Stromal cell of bone marrow (primary cell): ENCODE measurements at places on chromosomes 11 and 22.

- no peak for DNase-seq
Measured at GRCh38 chr11:37230865-37231264, 632.8 kb upstream of the RAG2 start.

DNA sequence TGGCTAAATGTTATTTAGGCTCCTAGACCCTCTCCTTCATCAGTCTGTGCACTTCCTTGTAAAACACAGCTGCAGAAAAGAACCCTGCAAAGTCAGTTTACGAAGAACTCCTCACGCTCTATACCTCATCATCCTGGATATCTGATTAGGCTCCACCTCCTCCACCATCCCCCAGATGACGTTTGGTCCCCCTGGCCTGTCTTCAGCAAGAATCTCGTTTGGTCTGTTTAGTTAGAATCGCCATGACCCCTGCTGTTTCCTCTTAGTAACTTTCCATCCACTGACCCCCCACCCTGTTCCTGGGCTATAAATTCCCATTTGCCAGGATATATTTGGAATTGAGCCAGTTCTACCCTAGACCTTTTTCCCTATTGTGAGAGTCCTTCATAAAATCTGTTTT is 214.1 kb downstream of the OPCML start:
- DNase-seq = no peak

- DNase-seq = no peak
Measured at GRCh38 chr22:17569971-17570511, 6.7 kb downstream of the SLC25A18 start.

GRCh38 chr11:80724366-80724765 is 1283.5 kb upstream of the TENM4 start:
- DNase-seq = no peak

DNA sequence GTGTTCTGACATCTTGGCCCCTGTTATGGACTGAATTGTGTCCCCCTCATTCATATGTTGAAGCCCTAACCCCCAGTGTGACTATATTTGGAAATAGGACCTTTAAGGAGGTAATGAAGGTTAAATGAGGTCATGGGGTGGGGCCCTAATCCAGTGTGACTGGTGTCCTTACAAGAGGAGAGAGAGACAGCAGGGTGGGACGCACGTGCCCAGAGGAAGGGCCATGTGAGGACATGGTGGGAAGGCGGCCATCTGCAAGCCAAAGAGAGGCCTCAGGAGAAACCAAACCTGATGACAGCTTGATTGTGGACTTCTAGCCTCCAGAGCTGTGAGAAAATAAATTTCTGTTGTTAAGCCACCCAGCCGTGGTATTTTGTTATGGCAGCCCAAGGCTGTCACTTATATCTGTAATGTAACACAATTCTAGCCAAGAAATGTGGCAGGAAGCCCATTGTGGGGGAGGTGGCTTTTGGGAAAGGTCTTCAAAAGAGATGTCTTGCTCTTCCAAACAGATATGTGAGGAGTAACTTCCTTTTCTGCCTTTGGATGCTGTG is 23.7 kb downstream of the SLC22A6 start:
- DNase-seq = no peak

DNA sequence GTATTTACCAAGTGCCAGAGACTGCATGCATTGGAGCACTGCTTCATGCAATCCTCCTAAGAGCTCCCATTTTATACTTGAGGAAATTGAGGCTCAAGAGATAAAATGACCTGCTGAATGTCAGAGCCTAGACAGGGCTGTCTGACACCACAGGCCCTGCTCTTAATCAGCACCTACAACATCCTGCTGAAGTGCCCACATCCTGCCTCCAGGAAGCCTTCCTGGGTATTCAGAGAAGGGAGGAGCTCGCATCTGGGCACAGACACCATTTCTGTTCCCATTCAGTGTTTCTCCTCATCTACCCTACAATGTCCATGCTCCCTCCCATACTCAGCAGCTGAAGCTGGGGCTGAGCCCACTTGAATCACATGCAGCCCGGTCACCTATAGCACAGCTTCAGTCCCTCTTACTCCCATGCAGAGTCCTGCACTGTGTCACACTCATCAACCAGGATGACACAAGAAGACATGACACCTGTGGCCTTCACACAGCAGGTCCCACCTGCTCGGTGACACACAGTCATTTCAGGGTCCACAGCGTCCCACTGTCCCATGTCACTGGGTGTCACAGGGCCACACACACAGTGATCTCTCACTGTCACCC is 53.1 kb downstream of the PDE2A start:
- DNase-seq = no peak

DNA sequence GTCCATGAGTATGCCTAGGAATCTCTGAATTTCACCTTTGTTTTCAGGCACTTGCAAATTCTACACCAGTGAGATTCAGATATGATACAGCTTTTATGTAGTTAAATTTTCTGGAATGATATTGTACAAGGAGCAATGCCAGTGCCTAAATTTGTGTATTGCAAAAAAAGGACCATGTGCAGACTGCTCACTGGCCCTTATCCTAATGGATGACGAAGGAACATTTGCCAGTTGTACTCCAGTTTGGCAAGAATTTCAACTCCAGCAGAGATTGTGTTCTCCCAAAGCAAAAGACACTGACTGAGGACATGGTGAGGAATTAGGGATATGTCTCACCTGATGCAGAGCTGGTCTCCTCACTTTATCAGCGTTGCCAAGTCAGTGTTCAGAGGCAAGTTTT is 8.6 kb downstream of the NAT10 start:
- no peak for DNase-seq

DNA sequence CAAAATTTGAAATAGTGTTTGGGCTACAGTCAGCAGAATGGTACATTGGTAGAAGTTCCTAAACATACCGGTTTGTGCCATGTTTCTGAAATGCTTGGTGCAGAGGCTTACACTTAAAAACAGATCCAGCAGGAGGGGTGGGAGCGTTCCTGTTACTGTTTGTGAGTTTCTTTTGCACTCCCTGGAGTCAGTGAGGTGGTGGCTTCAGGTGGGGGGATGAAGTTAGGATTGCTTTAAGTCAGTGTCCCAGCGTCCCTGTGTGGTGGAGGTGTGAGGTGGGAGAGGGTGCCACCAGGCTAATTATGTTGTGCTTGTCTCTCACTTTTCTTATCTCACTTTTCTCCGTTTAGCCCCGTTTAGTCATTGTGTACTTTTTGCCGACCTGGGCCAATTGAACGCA is 9.7 kb downstream of the TNRC6B start:
- no peak for DNase-seq

GRCh38 chr11:66468691-66469090 is 2.0 kb downstream of the PELI3 start:
- DNase-seq = no peak

- DNase-seq = no peak
Measured at GRCh38 chr11:25633230-25633629, 698.7 kb upstream of the ANO3 start.

DNA sequence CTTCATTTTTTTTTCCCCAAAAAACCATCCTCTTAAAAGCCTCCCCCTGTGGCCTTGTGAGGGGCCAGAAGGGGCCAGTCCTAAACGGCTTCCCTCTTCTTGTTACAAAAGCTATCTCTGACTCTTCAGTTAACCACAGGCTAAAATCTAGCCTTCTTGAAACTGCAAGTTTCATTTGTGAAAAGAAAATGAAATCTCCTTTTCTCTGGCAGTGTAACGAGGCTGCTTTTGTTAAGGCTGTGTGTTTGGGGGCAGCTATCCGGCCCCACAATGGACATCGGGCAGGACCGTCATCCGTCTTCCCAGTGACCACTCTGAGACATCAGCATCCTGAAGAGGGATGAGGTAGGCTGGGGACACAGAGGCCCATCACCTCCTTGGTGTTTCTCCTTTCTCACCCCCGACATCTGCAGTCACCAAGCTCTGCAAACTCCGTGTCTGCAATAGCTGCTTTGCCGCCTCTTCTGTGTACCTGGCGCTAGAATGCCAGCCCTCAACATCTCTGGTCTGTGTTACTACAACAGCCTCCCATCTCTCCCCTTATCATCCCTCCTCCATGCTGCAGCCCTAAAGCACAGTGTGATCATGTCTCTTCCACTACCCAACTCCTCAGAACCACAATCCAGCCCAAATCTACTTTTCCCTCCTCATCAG is 94.0 kb downstream of the RCN1 start:
- DNase-seq = no peak

- DNase-seq = no peak
Measured at GRCh38 chr11:73221451-73221850, 3.4 kb downstream of the P2RY2 start.

- DNase-seq = no peak
Measured at GRCh38 chr22:27840436-27840835, 38.9 kb upstream of the MN1 start.

GRCh38 chr11:124402326-124402922 is 3.6 kb upstream of the OR8B3 start:
- peak; percentile 75 for DNase-seq
